ENCODE measurements at places on chromosomes 16 and 17.

DNA sequence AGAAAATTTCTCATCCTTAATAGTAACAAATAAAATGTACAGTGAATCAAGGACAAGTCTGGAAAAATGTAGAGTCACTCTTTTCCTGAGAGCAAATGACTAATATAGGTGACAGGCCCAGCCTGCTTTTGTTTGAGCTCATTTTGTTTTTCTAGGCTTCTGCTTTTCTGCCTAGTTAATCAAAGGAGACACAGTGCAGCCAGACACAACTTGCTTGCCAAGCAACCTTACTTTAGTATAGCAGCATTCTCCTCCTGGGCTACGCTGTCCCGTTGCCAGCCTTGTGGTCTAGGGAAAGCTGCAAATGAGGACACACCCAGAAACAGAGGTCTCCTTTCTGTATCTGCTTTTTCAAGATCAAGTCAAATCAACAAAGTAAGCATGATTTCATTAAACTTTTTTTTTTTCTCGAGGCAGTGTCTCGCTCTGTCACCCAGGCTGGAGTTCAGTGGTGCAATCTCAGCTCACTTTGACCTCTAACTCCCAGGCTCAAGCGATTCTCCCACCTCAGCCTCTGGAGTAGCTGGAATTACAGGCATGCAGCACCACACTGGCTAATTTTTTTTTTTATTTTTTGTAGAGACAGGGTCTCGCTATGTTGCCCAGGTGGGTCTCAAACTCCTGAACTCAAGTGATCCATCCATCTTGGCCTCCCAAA is 17.2 kb downstream of the GINS3 start:
- DNase-seq, result no peak

- no peak for DNase-seq
Measured at GRCh38 chr17:28624148-28624547, 10.2 kb upstream of the RSKR start.

GRCh38 chr17:45380046-45380765 is 52.5 kb downstream of the ARHGAP27 start:
- DNase-seq, result no peak

GRCh38 chr16:29978081-29978480 is 4.4 kb downstream of the TAOK2 start:
- no peak for DNase-seq

- no peak for DNase-seq
Measured at GRCh38 chr17:79478841-79479240, 132.0 kb downstream of the RBFOX3 start.

DNA sequence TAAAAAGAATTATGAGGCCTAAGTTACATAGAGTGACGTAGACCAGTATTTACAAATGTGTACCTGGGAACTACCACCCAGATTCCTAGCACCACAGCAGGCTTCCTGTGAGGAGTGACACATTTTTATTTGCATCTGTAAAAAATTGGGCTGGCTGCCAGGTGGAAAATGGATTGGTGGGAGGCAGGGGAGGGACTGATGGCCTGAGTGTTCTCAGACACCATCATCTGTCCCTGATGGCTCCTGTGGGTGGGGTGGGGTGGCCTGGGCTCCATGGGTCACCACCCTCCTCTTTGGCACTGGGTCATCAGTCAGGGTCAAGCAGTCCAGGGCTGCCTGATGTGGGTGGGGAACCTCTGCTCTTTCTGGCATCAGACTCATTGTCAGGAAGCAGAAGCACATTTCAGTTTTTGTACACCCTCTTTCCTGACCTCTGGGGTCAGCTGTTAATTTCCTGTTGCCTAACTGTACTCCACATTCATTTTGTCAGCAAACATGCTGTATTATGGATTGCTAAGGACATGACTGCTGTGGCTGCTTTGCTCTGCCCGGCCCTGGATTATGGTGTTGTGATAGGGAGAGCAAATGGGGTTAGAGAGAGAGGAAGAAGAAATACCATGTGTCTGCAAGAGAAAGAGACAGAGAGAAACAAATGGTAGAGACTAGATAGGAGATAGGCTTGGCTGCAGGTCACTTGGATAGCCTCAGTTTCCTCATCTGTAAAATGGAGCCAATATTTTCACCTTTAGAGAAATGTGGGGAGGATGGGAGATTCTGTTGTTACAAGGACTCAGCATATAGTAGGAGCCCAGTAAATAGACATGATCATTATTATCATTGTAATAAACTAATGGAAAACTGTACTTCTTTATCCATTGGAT is 11.6 kb upstream of the MFAP4 start:
- peak; percentile 22 for DNase-seq

DNA sequence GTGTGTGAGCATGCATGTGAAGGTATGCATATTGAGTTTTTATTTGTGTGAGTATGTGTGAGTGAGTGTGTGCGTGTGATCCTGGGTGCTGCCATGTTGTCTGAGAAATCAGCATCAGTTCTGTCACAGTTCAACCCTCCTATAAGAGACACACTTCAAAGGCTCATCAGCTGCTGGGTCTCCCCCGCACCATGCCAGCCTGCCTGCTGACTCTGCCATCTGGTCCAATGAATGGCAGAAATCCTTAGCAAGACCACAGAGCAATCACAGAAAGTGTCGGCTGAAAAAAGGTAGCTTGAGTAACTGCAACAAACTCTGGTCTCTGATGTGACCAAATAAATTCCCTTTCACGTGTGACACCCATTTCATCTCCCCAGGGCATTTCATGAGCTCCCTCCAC is 381.8 kb upstream of the MAF start:
- DNase-seq, result no peak

DNA sequence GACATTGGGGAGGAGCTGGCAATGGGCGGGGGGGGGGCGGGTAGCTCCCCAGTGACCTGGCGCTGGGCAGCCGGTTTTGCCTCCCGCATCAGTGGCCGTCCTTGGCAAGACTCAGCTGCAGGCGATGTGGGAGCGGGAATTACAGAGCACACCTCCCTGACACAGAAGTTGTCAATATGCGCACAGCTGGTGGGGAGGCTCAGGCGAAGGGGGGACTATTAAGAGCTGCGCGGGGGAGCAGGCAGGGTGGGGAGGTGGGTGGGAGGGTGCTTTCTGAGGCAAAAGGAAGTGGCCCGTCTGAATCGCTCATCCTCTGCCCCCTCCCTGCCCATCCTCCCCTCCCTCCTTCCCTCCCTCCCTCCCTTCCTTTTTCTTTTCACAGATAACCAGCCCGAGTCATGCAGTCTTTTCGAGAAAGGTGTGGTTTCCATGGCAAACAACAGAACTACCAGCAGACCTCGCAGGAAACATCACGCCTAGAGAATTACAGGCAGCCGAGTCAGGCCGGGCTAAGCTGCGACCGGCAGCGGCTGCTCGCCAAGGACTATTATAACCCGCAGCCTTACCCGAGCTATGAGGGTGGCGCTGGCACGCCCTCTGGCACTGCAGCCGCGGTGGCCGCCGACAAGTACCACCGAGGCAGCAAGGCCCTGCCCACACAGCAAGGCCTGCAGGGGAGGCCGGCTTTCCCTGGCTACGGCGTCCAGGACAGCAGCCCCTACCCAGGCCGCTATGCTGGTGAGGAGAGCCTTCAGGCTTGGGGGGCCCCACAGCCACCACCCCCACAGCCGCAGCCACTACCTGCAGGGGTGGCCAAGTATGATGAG is 44.0 kb downstream of the SREBF1 start:
- no peak for DNase-seq

Measured in NCI-H2081 treated with DMSO at 0.1 percent for 48 hours (cell line).